COR-L47 (cell line): ENCODE measurements at places on chromosomes 2 and 18.

GRCh38 chr2:136420346-136420745, 302.4 kb upstream of the CXCR4 start:
- DNase-seq: no peak

DNA sequence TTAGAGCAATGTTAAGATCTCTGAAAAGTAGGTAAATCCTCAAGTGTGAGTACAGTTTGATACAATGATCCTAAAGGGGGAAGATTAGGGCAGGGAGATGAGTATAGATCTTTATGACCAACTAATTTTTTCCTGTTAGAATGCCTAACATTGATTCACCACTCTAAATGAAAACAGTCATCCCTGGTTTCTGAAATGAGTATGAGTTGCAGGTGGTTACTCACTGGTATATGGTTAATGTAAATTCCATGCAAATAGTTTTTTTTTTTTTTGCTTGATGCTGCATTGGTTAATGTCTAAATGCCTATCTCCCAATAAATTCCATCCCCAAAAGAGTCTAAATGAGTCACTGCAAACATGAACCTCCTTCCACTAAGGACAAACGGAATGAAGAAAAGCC, 55.0 kb upstream of the SERPINB2 start:
- no peak for DNase-seq

DNA sequence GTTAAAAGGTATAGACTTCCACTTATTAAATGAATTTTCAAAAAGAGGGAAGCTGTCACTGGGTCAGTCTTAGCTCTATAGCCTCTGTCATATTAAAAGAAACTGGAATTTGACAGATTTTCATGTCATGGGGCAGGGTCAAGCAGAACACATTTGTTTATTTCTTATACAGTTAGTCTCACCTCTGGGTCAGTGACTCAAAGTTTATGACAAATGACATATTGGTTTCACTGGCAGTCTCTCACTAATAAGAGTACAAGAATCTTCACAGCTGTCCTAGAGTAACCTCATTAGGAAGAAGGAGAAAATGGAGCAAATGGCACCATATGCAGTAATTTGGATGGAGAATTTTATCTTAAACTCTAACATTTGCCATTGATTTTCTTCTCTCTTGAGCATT, 63.2 kb downstream of the MBD2 start:
- DNase-seq: no peak

DNA sequence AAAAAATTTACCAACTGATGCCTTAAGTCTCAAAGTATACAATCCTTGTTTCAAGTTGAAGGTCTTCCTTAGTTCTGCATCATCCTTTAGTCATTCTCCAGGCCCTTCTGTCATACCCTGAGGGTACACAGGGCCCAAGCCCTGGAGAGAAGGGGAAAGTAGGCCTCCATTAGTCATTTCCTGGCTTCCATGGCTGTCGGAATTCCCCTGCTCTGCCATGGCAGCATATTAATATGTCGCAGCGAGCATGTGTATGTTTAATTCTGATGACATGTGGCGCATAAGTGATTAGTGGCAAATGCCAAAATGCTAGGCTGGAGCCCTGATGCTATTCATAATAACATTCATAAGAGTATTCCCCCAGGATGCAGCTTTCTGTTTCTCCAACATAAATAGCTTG, 22.1 kb downstream of the GPR39 start:
- no peak for DNase-seq

- no peak for DNase-seq
These were observed 1.7 kb downstream of the SLC1A4 start for GRCh38 chr2:64990876-64991275.

- no peak for DNase-seq
These were observed 9.6 kb downstream of the EMX1 start for GRCh38 chr2:72926811-72927465.
